Posterior cingulate gyrus (tissue), 11 donors: ENCODE measurements at places on chromosomes 11 and 22.

DNA sequence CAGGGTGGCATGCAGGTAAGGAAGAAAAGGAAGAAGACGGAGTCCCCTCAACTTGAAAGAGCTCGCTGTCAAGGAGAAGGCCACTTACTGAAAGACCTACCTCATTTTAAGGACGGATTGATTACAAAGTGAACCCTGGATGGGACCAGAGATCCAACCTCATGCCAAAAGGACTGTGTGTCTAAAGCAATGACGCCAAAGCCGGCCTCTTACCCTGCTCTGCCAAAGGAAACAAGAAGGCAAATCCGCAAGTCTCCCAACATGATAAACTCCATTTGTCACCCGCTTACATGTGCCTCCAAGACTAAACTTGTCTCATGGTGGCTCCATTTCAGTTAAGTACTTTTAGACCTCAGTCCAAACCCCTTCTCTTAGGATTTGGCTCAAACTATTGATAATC is 148.7 kb upstream of the MTMR2 start:
- no peak for DNase-seq

- DNase-seq = no peak
These were observed 682 bp downstream of the PGAP2 start for GRCh38 chr11:3808861-3809623.

- DNase-seq = no peak
These were observed 1.4 kb downstream of the TSPAN4 start for GRCh38 chr11:843818-844692.

DNA sequence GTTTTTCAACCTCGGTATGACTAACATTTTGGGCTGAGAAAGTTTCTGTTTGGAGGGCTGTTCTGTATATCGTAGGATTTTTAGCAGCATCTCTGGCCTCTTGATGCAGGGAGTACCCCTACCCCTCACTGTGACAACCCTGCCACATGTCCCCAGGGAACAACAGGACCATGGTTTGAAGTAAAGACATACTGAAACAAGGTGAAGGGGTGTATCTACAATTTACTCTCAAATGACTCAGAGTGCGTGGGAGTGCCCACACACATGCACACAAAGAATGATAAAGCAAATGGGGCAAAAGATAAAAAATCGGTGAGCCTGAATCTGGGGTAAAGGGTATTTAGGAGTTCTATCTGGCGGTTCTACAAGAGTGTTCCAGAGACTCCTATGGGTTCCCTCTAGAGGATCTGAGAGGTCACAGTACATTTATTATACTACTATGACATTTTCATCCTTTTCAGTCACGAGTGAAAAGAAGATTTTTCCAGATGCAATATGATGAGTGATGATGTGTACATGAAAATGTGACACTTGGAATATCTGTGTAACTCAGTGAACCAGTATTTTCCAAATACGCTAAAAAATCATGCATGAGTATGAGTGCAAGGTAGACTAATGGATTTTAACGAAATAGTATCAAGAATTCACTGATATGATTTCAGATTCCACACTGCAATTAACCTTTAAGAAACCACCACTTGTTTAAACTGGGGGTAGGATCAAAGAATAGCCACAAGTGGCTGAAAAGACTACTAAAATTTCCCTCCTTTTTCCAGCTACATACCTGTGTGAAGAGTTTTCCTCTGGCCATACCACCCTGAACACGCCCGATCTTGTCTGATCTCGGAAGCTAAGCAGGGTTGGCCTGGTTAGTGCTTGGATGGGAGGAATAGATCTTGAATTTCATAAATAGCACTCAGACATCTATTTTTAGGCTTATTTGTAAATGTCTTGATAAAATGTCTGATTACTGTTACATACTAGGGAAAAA is 56.3 kb upstream of the YPEL1 start:
- no peak for DNase-seq

- DNase-seq = no peak
These were observed 27.6 kb upstream of the TTC12 start for GRCh38 chr11:113286509-113287497.

DNA sequence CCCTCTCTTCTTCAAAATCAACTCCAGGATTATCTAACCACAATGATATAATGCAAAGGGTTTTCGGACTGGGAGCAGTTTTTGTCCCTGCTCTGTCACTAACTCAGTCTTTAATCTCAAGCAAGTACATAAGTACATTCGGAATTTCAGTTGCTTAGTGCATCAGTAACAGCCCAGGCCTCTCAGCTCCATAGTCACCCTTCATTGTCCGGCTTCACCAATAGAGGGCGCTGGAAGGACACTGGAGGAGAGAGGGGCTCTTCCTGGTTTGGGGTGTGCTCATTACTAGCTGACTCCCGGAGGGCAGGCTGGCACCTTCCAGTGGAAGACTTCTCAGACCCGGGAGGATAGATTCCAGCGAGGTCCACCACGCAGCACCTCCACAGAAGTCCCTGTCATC is 90.4 kb upstream of the PDGFD start:
- DNase-seq = peak; percentile 9

- DNase-seq = peak; percentile 79
These were observed 61.9 kb downstream of the MED15 start for GRCh38 chr22:20569059-20570058.

GRCh38 chr22:49567899-49568750 is 259.5 kb downstream of the BRD1 start:
- DNase-seq = no peak

DNA sequence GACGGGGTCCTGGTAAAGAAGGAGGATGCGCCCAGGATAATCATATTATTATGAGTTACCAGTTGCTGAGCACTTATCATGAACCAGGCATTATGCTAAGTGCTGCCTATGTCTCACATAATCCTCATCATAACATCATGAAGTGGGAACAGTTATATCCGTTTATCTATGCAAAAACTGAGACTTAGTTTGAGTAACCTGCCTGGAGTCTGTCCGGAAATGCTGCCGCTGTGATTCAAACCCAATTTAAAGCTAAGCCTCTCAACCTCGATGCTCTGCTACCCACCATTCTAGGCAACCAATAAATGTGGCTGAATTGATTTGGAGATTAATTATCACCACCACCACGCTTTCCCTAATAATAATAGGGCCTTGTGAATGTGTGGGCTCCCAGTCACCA is 111.5 kb upstream of the CLMP start:
- DNase-seq = no peak

DNA sequence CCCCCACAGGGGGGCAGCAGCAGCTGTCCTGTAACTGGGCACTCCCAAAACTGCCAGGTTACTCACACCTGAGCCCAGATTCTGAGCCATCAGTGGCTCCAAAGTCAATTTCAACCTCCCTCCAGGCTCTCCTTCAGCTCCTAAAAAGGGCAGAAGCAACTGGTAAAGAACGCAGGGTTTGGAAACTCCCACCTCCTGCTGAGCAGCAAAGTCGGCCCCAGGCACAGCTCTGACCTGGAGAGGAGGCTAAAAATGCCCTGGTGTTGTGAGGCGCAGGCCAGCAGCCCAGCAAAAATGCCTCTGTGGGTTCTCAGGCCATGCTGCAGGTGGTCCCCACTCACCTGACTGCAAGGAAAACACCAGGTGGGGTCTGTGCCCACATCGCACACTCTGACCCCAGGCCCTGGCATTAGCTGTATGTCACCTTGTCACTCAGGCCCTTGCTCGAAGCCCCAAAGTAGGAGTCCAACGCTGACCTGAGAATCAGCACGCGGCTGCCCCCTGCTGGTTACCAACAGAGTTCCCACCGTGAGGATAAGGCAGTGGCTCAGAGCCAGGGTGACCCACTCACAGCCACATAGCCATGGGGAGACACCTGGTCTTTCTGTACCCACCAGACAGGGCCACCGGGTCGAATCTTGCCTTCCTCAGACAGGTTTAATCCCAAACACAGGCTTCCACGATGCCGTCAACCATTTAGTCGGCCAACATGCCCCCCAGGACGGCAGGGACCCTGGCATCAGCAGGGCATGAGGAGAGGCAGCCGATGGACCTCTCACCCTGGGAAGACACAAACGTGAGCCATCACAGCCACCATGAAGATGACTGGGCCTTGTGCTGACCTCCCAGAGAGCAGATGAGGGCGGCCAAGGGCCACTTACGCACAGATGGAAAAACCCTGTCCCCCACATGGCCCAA is 11.1 kb downstream of the POLR3H start:
- peak; percentile 58 for DNase-seq

DNA sequence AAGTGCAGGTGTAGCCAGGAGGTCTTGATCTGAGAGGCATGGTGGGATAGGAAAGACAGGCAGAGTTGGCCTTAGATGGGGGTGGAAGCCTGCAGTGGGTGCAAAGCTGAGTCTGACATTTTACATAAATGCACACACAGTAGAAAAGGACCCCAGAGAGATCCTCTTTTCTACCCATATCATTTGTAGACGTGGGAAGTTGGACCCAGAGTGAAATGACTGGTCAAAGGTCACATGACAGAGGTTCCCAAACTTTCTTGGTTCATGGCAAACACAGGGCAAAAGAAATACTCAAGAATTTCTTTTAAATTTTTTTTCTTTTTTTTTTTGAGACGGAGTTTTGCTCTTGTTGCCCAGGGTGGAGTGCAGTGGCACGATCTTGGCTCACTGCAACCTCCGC is 6.2 kb upstream of the FOXRED2 start:
- no peak for DNase-seq

GRCh38 chr11:2093575-2094353 is 45.4 kb downstream of the IGF2 start:
- peak; percentile 64 for DNase-seq

DNA sequence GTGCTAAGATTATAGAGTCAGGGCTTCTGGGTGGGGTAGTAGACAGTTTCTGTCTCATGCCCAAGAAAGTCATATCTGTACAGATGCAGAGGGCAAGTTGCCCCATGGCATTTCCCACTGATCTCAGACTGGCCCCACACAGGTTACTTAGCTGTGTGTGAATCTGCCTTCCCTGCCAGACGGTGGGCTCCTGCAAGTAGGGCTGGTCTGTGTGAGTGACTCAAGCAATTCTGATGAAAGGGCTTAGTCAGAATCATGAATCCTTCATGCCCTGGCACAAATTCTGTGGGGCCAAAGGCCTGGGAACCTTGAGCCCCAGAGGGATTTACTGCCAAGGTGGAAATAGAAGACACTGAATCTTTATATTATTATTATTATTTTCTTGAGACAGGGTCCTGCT is 30.4 kb downstream of the USH1C start:
- no peak for DNase-seq

GRCh38 chr11:32940865-32941264 is 48.3 kb downstream of the QSER1 start:
- DNase-seq = no peak

DNA sequence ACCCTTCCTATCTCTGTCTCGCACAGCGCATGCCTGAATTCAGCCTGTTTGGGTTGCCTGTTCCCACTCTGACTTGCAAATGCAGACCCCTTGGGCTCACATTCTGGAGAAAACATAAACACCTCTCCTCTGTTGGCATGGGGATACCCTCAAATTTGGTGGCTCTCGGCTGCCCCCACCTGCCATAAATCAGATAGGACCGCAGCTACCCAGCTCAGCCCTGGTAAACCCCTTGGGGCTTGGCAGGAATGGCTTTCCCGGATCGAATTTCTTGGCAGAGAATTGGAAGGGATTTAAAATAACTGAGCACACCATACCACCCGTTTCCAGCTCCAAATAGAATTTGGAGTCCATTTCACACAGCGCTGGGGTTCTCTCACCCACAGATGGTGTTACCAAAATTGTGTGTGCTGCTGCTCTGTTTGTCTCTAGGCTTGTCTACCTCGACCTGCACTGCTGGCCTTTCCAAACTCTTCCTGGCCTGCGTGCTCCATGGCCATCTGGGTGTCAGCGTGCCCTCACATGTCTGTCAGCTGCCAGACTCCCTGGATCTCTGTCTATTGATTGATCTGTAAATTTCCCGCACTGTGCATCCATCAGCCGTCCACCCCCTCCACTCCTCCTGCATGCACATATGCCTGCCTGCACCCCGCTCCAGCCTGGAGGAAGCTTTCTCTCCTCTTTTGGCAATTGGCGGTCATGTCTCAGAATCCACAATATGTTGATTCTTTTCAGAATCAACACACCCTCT is 134.0 kb downstream of the NTM start:
- DNase-seq = peak; percentile 75

- DNase-seq = no peak
These were observed 20.7 kb upstream of the ARFGAP3 start for GRCh38 chr22:42877597-42878340.

- no peak for DNase-seq
These were observed 16.2 kb upstream of the ME3 start for GRCh38 chr11:86688398-86689179.

DNA sequence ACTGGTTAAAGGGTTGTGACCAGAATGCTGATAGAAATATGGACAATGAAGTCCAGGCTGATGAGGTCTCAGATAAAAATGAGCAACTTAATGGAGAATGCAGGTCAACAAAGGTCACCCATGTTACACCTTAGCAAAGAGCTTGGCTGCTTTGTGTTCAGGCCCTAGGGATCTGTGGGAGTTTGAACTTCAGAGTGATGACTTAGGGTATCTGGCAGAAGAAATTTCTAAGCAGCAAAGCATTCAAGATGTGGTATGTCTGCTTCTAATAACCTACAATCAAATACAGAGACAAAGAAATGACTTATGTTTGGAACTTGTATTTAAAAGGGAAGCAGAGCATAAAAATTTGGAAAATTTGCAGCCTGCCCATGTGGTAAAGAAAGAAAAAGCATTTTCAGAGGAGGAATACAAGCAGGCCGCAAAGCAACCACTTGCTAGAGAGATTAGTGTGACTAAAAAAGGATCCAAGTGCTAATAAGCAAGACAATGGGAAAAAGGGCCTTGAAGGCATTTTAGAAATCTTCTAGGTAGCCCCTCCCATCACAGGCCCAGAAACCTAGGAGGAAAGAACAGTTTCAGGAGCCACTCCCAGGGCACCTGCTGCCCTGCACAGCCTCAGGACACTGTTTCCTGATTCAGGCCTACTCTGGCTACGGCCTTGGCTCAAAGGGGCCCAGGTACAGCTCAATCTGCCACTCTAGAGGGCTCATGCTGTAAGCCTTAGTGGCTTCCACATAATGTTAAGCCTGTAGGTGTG is 41.3 kb downstream of the TNKS1BP1 start:
- no peak for DNase-seq

DNA sequence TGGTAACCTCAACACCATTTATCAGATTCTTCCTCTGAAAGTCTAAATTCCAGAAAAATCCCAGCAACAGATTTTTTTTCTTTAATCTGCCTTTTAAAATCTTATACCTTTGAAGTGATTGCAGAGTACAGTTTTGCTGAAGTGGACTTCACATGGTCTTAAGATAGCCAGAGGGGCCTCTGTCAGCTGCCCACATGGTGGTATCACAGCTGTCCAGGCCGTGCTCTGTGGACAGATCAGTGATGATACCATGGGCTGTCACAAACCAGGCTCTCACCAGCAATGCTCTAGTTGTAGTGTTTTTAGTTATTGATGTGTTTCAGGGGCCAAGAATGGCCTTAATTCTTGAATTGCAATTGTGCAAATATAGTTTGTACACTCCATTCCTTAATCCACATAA is 44.0 kb downstream of the PARVA start:
- no peak for DNase-seq

GRCh38 chr11:69467646-69468045 is 13.8 kb upstream of the LINC01488 start:
- no peak for DNase-seq

DNA sequence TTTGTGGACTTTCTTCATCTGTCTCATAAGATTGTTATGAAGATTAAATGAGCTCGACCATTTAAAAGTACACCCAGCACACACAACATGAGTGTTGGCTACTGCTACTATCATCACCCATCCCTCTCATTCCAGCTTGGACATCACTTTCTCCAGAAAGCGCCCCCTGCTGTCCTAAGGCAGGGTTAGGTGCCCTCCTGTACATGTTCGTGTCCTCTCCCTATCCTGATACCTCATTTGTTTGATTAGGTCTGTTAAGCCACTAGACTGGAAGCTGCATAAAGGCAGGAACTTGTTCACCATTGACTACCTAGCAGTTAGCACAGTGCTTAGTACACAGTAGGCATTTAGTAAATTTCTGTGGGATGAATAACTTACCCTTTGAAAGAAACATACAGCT is 85.5 kb downstream of the ENTHD1 start:
- no peak for DNase-seq
